ENCODE measurements at places on chromosomes 4 and X.

- DNase-seq = no peak
Measured at GRCh38 chrX:1119275-1119674, 93.2 kb downstream of the CRLF2 start.

DNA sequence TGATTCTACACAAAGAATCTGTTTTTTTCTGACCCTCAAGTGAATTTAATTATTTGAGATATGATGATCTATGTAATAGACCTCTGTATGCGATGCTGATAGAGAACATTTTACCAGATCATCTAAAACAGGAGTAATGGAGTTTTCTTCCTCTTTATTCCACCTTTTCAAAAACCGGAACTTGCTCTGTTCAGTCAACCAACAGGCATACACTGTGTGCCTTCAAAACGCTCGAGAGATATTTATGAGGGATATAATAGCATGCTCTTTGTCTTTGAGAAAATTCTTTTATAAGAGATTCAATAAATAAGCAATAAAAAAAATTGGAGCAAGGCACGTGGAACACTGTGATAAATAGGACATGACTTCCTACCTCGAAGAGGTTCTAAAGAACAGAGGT, 2.0 kb downstream of the NYX start:
- no peak for DNase-seq

- no peak for DNase-seq
Measured at GRCh38 chrX:44775726-44776125, 68.1 kb upstream of the DUSP21 start.

GRCh38 chrX:137926090-137926489, 360.2 kb downstream of the ZIC3 start:
- no peak for DNase-seq

DNA sequence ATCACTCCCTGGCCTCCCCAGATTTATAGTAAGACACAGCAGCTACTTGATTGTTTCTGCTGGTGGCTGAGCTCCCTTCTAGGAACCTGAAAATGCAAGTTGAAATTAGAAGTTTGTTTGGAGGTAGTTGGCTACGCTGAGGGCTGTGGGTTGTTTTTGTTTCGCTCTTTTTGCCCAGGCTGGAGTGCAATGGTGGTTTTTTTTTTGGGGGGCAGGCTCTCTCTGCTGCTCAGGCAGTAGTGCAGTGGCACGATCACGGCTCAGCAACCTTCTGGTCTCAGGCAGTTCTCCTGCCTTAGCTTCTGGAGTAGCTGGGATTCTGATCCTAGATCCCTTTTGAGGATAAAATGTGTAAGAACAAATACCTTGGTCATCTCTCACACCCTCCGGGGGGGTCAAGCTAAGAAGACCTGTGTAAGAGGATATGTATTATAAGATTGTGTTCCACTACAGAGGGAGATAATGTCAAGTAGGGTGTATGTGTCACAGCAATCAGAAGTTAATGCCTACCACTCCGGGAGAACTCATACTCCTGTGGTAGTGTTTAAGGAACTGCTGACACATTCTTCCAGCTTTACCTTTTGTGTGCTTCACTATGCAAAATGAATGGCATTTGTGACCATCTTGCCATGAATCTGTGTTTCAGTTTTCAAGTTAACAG, 9.7 kb downstream of the JADE1 start:
- no peak for DNase-seq

GRCh38 chr4:89055157-89056080, 1.6 kb downstream of the FAM13A start:
- DNase-seq = no peak

DNA sequence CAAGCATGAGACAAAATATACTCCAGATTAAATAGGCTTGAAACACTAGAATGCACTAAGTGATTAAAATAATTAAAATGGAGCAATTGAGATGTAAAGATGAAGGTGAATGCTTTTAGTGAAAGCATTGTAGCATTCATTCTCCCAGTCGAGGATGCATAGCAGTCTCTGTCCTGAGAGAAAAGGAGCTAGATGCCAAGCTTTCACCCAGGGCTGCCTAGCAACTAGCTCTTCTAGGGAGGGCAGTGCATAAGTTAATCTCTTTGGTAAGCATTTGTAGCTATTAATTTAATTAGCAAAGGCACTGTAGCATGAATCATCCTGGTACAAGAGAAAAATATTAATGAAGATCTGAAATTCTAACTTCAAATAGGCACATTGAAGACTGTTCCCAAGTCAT, 1014.8 kb downstream of the C4orf33 start:
- no peak for DNase-seq

DNA sequence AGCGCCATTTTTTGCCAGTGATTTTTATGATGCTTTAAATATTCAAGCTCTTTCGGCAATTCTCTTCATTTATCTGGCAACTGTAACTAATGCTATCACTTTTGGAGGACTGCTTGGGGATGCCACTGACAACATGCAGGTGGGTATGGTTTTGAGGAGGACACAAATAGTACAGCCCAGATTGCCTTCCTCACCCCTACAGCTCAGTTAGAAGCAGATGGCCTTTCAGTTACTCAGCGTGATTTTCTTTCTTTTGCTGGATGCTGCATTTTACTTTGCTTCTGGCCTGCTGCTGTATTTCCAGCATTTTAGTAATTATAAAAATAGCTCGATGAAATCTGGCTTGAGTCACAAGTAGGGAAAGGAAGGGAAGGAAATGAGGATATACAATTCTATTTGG, 114.7 kb downstream of the SLC4A4 start:
- no peak for DNase-seq

DNA sequence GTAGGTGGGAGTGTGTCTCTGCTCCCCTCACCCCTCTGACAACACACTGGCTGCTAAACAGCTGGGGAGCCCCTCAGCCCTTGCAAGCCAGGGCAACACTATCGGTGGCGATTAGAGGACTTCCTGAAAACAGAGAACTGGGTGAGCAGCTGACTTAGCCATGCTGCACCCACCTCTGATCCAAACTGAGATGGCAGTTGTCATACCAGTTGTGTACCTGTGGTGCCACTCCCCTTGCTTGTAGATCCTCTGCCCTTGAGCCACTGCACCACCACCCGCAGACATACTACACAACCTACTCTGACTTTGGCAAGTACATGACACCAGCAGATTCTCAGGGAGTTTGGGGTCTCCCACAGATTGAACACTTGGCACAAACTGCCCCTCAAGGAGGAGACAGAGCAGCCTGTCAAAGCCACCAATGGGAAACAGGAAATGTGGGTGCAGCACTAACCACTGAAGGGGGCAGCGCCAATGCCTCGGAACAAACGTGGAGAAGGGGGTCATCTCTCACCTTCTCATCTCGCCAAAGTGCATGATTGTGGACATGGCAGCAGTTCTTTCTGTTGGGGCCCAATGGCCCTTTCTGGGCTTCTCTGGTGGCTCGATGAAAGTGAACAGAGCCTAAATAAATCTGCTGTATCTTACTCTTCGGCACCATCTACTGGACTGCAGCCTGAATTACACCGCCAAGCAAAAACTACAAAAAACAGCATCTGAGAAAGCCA, 119.8 kb downstream of the NEK1 start:
- DNase-seq = no peak

DNA sequence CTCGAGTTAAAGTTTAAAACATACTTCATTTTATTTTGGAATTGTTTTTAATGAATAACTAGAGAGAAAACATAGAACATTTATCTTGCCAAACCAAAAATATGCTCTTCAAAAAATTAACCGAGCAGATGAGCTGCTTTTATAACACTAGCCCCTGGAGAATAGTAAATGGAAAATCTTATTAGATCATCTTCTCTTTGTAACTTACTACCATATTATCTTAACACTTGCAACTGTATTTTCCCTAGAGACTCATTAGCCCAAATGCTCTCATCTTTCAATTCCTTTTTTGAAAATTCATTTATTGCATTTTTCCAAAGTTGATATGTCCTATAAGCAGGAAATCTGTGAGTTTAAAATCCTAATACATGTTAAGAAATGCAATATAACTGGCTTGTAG, 143.3 kb downstream of the CAMK2D start:
- DNase-seq = no peak

DNA sequence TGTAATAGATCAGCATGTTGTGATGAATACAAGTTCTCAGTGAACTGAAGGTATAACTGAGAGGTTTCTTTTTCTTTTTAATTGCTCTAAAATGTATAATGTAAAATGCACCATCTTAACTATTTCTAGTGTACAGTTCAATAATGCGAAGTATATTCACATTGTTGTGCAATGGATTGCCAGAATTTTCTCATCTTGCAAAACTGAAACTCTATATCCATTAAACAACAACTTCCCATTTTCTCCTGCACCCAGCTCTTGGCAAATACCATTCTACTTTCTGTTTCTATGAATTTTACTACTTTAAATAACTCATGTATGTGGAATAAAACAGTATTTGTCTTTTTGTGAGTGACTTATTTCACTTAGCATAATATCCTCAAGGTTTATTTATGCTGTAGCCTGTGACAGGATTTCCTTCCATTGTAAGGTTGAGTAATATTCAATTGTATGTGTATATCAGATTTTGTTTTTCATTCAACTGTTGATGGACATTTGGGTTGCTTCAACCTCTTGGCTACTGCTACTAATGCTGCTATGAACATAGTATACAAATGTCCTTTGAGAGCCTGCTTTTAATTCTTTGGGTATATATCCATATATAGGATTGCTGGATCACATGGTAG, 53.5 kb upstream of the NPFFR2 start:
- DNase-seq = no peak

- DNase-seq = no peak
Measured at GRCh38 chr4:94965852-94966251, 208.1 kb downstream of the BMPR1B start.

All from stimulated activated CD4-positive, alpha-beta T cell treated with anti-CD3 and anti-CD28 coated beads, Interleukin-1b, Interleukin-23, amount 100 ng/mL, for 1 hour (primary cell).